Ascending aorta (tissue), 2 donors: ENCODE measurements at places on chromosomes 11 and 22. TPM values are rescaled to one million over a fixed set of nuclear protein-coding genes. Genes with fewer than 3 reads are reported as not detected.

OR5A2 gene
- total RNA-seq = not detected

GRCh38 chr11:128575174-128575960, 12.0 kb downstream of the ETS1 start:
- H3K4me3 ChIP-seq = no peak overlapping the region
- H3K27ac ChIP-seq = no peak overlapping the region
- no peaks in the 10 kb centered on the region for H3K4me1 ChIP-seq
- no peaks in the 10 kb centered on the region for H3K27me3 ChIP-seq

DNA sequence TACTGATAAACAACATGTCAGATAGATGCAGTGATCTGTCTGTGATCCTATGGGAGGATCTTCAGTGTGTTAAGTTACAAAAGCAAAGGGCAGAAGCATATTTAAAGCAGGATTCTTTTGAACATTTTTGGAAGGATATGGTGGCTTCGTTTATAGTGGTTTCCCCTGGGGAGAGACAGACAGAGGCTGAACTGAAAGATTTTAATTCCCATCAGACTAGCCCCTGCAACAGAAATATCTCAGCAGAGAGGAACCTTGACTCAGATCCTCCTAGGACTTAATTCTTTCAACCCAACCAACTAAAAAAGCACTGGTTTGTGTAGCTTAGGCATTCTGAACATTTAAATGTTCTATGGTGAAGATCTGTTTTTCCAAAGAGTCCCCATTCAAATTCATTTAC, 5.7 kb downstream of the CLTCL1 start:
- H3K36me3 ChIP-seq = no peaks in the 10 kb centered on the region
- no peaks in the 10 kb centered on the region for H3K4me1 ChIP-seq
- no peak overlapping the region for H3K4me3 ChIP-seq
- DNase-seq = no peak
- no peaks in the 10 kb centered on the region for H3K27me3 ChIP-seq

DNA sequence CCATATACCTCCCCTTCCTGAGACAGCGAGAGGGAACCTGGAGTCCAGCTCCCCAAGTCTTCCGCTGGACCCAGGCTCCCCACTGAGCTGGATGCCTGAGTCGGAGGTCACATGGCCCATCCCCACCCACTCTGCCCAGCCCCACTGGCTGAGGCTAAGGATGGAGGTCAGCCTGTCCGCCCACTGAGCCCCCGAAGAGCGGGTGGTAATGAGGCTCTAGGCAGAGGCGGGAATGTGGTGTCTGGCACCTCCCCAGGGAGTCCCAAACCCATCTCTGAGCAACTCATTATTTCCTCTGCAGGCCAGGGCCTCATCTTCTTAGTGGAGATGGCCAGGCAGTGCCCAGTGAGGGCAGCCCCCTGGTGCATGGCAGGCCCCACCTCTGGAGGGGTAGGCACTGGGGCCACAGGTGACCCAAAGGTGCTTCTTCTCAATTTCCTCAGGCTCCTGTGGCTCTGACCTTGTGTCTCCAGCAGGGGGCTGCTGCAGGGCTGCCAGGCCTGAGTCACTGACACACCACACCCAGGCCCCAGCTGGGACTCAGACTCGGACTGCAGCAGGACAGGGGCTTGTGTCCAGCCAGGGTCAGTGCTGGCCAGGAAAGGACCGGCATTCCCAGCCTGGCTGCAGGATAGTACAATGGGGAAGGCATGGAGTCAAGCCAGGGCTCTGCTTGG, 10.2 kb upstream of the PDE2A start:
- H3K27ac ChIP-seq = peak overlapping the region; percentile 30
- H3K27me3 ChIP-seq = no peaks in the 10 kb centered on the region
- H3K4me1 ChIP-seq = no peaks in the 10 kb centered on the region
- no peak overlapping the region for H3K4me3 ChIP-seq

DNA sequence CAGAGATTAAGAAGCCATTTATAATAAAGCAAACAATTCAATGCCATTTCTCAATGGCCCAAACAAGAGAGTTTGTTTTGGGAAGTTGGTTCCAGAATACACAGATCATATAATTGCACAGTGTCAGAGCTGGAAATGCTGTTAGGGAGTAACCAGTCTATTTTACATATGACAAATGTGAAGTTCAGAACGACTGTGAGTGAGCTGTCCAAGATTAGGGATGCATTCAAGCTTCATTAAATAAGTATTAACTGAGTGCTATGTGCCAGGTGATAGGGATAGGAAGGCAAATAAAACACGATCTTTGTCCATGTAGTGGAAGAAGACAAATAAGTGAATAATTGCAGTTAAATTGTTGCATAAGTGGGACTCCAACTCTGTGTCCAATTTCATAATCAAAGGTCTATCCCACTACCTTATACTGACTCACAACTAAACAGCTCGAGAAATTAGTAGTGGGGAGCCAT, 33.1 kb upstream of the PICALM start:
- no peaks in the 10 kb centered on the region for H3K27me3 ChIP-seq
- no peak for DNase-seq
